ENCODE measurements at places on chromosomes 2 and 18. TPM values are rescaled to one million over a fixed set of nuclear protein-coding genes. Genes with fewer than 3 reads are reported as not detected.

GRCh38 chr2:118974103-118974993 lies 32.4 kb downstream of the MARCO start:
- no peak for DNase-seq
- no peak overlapping the region for H3K4me3 ChIP-seq
- no peaks in the 10 kb centered on the region for H3K36me3 ChIP-seq

The CYP27A1 gene
- not detected for total RNA-seq

GRCh38 chr2:190961918-190962487 lies 52.0 kb downstream of the STAT1 start:
- DNase-seq, result no peak
- H3K4me1 ChIP-seq, result no peaks in the 10 kb centered on the region
- H3K27ac ChIP-seq, result no peak overlapping the region
- no peaks in the 10 kb centered on the region for H3K36me3 ChIP-seq
- H3K27me3 ChIP-seq, result no peaks in the 10 kb centered on the region
- H3K4me3 ChIP-seq, result no peak overlapping the region

DNA sequence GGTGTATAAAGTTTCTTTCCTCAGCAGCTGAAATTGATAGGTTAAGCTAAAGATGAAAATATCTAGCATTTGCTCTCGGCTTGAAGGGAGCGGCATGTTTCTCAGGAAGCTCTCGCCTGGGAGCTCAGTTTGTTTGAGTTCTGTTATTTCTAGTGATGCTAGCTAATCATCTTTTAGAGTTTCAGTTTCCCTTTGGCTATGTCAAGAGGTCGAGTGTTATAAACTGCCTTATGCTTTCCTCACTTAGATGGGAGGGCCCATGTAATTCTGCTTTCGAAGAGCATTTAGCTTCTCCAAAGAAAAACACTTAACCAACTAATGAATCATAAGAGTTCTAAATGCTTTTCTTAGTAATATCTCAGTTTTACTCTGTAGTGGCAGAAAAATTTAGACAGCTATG lies 33.6 kb downstream of the PLCL1 start:
- H3K27me3 ChIP-seq, result no peaks in the 10 kb centered on the region
- H3K4me1 ChIP-seq, result peaks cover 33% of the 10 kb centered on the region

The VIL1 gene
- 0.51 TPM for total RNA-seq

DNA sequence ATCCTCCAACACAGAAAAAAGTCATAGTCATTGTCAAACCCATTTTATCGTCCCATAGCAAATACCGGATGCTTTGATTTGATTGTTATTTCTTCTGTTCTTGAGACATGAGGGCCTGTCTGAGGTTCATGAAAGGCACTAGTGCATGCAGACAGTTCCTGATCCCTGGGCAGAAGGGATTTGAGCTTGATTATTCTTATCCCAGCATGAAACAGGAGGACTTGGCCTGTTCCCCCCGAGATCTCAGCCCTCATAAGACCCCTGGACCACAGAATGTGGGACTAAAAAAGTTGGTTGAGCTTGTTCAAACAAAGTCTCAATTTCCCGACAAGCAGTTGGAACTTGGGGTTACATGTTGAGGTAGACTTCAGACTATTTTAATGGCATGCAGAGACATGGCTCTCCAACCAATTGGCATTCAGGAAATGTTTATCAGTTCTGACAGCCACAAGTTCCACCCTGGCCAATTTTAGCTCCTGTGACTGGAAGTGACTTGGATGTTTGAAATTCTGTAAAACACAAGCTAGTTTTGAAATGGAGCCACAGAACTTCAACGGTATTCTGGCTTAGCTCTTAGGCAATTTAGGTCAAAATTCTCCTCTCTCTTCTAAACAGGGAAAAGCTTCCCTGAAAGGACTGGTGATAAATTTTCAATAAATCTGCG lies 366.9 kb upstream of the SLC14A2 start:
- no peak for DNase-seq
- no peak overlapping the region for H3K4me3 ChIP-seq
- no peaks in the 10 kb centered on the region for H3K27me3 ChIP-seq
- H3K4me1 ChIP-seq, result no peaks in the 10 kb centered on the region
- H3K27ac ChIP-seq, result no peak overlapping the region

All from T-cell (primary cell).